NCI-H345 (cell line): ENCODE measurements at places on chromosomes 11 and 22.

- peak; percentile 41 for DNase-seq
These were observed 394.2 kb upstream of the CCDC90B start for GRCh38 chr11:83680321-83680720.

GRCh38 chr11:61332281-61332796, 566 bp downstream of the DDB1 start:
- no peak for DNase-seq

DNA sequence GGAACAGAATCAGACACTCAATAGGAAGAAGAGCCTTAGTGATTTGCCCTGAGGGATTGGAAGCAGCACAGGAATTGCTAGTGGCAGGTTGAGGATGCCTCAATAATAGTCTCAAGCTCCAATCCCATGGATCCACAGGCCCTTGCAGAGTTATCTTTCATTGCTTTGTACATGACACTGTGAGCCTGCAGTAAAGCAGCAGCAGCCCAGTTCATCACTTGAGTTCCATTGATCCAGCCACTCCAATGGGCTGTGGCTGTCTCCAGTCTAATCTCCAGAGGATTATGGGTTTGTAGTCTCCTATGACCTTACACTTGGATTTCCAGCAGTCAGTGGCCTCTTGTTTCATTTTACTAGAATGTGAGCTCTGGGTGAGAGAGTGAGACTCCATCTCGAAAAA, 45.4 kb downstream of the AAMDC start:
- DNase-seq, result no peak

DNA sequence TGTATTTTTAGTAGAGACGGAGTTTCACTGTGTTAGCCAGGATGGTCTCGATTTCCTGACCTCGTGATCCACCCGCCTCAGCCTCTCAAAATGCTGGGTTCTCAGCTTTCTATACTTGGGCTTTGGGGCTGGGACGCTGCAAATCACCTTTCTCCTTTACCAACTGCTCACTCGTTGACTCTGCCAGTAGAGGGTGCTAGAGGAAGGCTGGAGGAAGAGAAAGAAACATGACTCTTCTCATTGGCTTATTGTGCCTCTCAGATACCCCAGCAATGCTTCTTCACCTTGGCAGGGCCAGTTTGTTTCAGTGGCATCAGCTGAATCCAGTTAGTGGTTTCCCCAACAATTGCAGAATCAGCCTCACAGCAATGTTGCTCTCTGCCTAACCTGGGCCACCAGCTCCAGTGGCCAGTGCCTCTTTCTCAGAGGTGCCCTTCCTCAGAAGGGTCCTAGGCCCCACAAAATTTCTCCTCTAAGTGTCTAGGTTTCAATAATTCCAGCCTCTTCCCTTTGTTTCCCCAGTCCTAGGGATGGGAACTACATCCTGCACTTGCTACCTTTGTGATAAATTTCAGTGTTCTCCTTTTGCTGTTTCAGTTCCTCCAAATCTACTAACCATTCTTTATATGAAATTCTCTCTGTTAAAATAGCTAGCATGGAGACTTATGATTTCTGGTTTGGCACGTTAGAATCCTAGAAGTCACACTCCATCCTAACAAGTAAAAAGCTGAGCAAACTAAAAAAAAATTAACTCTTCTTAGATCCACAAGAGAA, 71.5 kb upstream of the VSTM5 start:
- peak; percentile 72 for DNase-seq

GRCh38 chr11:8656291-8656690, 26.2 kb downstream of the TRIM66 start:
- DNase-seq, result no peak

GRCh38 chr11:131027491-131027890, 111.2 kb upstream of the SNX19 start:
- DNase-seq, result no peak

- no peak for DNase-seq
These were observed 14.2 kb downstream of the AP5B1 start for GRCh38 chr11:65766535-65766934.

DNA sequence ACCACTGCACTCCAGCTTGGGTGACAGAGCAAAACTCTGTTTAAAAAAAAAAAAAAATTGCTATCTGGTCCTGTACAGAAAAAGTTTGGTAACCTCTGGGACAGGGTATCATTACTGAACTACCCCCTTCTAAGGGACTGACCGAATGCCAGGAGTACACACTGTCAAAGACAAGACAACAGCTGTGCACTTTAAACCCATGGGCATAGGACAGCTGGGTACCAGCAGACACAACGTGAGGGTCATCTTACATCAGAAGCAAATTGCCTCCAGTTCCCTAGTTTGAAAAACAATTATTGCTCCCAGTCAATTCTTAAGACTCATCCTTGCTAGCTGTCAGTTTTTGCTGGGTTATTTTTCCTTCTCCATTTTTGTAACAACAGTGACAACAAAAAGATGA, 17.8 kb downstream of the CD59 start:
- no peak for DNase-seq

GRCh38 chr22:38230916-38231315, 29.1 kb downstream of the MAFF start:
- no peak for DNase-seq

- no peak for DNase-seq
These were observed 57.6 kb downstream of the PDE2A start for GRCh38 chr11:72616655-72617054.

DNA sequence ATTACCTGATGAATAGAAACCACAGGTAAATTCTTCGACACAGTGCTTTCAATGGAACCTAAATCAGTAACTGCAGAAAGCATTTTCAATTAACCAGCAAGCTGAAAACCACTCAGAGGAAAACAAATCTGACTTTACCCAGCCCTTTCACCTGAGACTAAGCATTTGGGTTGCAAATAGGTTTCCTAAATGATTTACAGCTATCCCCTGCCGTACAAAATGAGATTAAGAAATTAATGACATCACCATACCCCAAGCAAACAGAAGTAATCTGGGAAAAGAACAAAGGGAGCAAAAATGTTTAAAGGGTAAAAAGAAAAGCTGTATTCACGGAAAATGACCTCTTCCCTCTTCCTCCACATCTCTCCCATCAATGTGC, 584 bp downstream of the NOX4 start:
- DNase-seq, result no peak

DNA sequence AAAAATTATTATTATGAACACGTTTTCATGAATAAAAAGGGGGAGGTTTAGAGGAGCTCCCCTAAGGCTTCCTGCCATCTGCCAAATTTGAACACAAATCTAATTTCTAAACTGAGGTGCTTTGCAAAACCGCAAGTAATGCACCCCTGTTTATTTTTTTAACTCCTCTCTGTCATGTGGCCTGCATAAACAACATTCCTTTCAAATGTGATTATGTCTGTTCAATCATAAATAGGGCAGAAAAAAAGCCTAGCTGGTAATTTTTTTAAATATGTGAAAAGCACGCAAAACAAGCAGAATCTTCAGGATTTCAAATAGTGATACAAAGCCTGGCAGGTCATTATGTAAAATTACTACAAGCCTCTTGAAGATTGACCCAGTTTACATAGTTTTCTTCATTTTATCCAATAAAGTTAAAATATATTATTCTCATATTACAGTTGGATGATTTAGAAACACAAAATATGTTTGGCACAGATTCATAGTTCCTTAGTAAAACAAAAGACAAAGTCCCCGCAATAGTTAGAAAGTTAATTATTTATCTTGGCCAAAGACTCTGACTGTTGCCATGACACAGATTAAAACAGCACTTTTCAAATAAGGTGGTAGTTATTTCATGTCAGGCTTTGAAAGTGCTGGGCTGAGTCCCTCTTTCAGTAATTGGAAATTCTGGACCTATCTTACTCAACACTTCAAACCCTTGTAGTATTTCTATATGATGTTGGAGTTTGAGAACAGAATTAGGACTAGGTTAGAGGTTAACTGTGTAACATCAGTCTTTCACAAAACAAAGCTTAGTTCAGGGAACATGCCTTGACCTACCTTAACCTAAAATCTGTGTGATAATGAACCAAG, 200.3 kb upstream of the MPPED2 start:
- no peak for DNase-seq

GRCh38 chr11:36741515-36741914, 143.5 kb upstream of the RAG2 start:
- no peak for DNase-seq

DNA sequence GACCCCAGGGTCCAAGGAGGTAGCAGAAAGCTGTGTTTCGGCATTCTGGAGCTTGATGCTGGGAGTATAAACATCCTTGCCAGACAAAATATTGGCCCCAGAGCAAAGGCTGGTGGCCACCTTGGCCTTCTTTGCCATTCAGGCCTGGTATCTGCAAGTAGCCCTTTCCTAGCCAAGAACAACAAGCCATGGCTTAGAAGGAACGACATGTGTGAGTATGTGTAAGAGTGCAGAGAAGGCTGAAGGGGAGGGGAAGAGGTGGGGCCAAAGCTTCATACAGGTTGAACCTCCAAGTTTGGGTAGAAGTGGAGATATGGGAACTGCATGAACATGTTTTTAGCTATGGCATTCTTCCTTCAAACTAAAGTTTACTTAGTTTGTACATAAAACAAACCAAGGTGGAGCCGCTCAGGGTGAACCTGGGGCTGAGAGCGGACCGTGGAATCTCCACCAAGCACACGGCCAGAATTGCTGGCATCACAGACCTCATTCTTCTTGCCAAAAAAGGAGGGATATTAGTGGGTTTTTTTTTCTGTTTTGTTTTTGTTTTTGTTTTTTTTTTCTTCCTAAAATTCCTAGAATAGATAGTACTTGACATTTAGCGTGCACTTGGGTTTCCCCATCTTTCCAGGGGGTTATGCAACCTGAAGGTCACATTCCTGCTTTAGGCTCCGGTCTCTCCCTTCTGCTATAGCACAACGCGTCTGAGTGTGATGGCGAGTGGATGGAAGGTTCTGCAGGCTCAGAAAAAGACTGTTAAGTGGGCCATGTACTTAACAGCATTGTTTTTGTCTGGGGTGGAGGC, 70.9 kb downstream of the ADAMTS15 start:
- no peak for DNase-seq

DNA sequence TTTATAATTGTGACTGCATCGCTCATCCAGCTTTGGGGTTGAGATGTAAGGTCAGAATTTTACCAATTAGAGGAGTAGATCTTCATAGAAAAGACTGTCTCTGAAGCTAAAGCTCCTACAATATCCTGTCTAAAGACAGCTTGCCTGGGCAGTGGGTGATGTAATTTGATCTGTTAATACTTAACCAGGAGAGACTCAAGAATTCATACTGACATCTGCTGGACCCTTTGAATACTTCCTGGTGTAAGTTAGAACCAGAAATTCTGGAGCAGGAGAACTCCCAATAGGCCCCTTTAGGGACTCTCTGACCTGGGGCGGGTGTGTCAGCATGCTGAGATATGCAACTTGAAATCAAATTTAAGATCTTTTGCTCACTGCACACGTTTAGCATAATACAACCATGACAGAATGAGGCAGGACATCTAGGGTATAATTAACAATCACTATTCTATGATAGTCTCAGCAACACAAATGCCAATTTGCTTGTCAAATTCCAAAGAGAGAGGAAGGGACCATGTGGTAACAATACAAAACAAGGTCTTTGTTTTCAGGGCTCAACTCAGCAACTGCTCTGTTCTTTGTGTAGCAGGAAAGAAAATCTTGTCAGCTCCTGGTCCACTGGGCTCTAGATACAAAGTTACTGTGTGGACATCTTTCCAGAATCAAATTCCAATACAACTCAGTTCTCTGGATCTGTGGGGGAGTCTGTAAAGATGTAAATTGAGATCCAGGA, 143.9 kb downstream of the INSC start:
- DNase-seq, result peak; percentile 64

GRCh38 chr11:49505231-49505630, 296.8 kb upstream of the FOLH1 start:
- no peak for DNase-seq

- no peak for DNase-seq
These were observed 72.7 kb downstream of the IGLL5 start for GRCh38 chr22:22960307-22960706.

GRCh38 chr22:49903322-49904039, 14.8 kb downstream of the ALG12 start:
- peak; percentile 62 for DNase-seq

DNA sequence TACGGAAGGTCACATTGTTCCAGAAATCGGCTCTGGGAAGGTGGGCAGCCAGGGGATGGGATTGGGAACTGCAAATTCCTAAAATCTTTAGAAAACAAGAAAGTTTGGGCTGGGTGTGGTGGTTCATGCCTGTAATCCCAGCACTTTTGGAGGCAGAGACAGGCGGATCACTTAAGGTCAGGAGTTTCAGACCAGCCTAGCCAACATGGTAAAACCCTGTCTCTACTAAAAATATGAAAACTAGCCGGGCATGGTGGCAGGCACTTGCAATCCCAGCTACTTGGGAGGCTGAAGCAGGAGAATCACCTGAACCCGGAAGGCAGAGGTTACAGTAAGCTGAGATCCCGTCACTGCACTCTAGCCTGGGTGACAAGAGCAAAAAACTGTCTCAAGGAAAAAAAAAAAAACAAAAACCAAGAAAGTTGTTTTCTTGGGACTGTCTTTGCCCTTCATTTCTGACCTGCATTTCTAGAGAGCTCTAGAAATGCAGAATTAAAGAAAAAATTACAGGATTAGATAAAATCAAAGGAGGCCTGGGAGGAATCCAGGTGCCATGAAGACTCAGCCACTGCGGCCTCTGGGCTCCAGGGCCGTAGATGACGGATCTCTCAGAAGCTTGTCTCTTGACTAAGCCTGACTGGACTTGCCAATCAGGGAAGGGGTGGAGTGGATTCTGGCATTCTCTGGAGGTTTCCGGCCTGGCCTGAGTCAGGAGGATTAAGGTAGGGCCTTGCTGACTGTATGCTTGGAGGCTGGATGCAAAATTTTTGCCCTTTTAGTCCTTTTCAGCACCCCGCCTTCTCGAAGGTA, 5.3 kb upstream of the MALAT1 start:
- DNase-seq, result no peak

DNA sequence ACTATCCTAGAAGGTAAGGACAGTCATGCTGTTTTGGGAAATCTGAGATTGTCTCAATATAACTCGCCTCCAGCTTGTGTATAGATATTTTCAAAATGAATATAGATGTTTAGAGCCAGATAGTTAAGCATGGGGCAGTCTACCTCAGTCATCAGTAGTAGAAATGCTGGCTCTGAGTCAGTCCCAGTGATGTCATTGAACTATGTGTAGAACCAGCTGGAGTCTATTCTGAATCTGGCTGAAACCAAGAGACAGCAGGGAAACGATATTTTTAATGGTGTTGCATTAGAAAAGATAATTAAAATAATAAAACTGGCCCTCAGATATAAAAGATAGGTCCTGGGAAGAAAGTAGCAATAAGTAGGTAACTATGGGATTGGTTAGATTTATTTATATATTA, 25.9 kb downstream of the PIWIL4 start:
- DNase-seq, result no peak

GRCh38 chr11:12377106-12377823, at the start of gene PARVA:
PARVA (plus strand) TSS chr11:12377571; CDS start chr11:12377648, 77 bp downstream.
- DNase-seq, result no peak

GRCh38 chr11:45411228-45411946, 125.2 kb upstream of the SYT13 start:
- no peak for DNase-seq

- no peak for DNase-seq
These were observed 523.7 kb downstream of the INSC start for GRCh38 chr11:15638386-15638787.
